ENCODE measurements at places on chromosomes 16 and 17. TPM values are rescaled to one million over a fixed set of nuclear protein-coding genes. Genes with fewer than 3 reads are reported as not detected.

Gene FBXW10
- total RNA-seq = 0.15 TPM

DNA sequence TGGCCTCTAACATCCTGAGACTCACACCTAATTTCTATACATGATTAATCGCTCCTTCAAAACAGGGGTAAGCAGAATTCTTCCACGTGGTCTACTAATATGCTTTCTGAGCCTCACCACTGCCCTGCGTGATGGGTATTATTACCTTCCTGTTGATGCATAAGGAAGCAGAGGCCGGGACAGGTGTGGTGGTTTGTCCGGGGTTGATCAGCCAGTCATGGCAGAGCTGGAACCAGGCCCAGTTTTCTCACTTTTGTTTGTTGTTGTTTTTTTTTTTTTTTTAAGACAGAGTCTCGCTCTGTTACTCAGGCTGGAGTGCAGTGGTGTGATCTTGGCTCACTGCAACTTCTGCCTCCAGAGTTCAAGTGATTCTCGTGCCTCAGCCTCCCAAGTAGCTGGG is 31.2 kb downstream of the RNF135 start:
- no peak for DNase-seq

DNA sequence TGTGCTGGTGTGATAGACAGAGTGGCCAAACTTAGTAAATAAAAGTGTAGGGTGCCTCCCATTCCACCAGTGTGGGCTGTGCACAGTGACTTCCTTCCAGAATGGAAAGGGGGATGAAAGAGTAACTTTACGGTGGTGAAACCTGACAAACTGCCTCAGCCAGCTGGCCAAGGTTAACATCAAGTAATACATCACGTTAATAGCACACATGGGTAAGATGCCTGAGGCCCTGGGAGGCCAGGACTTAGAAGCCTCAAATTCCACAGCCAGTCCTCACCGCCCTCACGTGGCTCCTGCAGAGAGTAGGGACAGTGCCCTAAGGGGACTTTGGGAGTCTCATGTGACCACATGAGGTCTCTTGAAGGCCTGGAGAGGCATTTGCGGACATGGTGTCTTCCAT is 14.1 kb downstream of the RMI2 start:
- DNase-seq = peak; percentile 36

Gene NCOR1
- 274 TPM for total RNA-seq

DNA sequence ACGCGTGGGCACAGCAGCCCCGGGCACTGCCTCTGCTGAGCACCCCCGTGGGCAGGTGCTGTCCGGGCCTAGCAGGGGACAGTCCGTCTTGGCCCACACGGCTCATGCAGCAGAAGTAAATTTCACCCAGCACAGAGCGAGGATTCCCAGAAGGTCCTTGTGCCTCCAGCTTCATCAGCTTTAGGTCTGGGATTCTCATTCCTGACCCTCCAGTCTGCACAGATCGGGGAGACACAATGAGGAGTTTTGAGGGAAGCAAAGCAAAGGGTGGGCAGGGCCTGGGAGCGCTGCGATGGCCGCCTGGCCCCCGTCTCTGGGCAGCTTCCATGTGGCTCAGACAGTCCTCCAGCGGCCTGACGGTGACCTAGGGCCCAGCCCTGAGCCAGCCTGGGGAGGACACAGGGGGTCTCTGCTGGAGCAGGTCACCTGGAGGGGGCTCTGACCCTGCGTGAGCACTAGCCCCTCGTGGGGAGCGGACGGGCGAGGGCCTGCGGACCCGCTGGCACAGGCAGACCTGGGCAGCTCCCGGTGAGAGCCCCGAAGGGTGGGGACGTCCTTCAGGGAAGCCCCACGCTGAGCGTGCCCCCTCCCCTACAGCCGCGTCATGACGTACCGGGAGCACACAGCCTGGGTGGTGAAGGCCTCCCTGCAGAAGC is 30.7 kb upstream of the CHMP6 start:
- no peak for DNase-seq
